ENCODE measurements at places on chromosomes 1 and 21.

GRCh38 chr1:100239961-100240360 is 9.7 kb downstream of the DBT start:
- DNase-seq, result no peak

- no peak for DNase-seq
Measured at GRCh38 chr1:6353619-6353954, 40.0 kb downstream of the ACOT7 start.

- DNase-seq, result no peak
Measured at GRCh38 chr1:23092447-23092846, 73.2 kb downstream of the KDM1A start.

DNA sequence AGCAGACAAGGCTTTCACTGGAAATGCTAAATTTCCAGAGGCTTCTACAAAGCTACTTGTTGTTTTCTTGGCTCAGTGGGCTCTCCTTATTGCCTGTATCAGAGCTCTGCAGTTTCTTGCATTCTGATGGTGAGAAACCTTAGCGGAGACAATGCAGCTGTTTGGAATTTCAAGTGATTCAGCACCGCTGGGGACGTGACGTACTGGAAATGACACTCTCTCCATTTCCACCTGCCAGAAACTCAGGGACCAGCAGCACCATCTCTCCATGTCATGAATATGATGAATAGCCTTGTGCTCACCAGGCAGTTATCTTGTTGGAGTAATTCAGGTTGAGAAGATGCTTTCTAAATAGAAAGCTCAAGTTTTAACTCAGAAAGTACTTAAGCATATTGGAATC is 497.2 kb upstream of the DEPDC1 start:
- DNase-seq, result no peak

- DNase-seq, result no peak
Measured at GRCh38 chr21:45618846-45619485, 24.6 kb upstream of the PCBP3 start.

DNA sequence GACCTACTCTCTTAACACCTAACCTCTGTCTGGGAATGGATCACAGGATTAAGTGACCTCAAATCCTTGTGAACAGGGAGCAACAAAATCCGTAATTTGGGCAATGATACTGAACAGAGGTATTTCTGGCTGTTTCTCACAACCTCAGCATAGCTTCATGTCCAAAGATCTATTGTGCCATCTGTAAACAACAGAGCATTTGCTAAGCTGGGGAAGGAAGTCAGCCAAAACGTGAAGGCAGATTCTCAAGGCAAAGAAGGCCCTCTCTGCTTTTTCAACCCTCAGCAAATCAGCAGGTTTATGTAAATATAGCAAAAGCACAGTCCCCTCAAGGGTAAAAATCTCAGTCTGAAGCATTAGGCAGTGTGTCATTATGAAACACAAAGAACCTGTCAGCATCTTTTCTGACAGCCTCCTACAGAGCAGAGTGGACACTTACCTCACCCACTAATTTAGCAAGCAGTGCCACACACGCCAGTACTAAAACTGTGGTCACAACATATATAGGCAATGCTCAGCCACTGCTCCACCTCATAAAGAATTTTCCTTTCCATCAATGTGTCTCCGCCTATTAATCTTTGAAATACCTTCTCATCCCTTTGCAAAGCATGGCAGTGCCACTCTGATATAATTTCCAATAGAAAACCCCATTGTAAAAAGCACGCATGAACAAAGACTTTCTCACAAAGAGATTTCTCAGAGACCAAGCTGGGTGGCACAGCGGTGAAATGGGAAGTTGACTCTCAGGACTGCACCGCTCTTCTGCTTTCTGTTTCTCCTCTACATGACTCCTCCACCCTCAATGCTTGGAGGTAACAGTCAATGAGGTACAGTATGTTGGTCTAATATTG is 188.0 kb downstream of the RERE start:
- DNase-seq, result peak; percentile 53

GRCh38 chr1:2787163-2787911 is 14.2 kb downstream of the TTC34 start:
- no peak for DNase-seq

GRCh38 chr1:101004670-101005069 is 20.9 kb downstream of the DPH5 start:
- DNase-seq, result peak; percentile 6

DNA sequence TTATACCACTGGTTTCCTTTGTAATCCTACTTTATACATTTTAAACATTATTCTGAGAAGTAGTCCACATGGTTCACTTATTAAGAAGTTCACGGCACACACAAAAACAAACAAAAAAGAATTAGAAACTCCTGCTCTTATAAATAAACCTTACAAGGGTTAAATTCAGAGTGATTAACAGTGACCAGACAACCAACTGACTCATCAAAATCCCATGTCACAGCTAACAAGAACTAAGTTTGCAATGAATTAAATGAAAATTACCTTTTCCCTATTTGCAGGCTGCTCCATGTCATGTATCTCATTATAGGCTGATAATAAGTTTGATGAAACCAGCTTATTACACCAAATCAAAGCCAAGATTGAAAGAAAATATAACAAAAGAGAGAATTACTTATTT is 77.5 kb downstream of the PUM1 start:
- no peak for DNase-seq

- DNase-seq, result no peak
Measured at GRCh38 chr1:32991819-32992488, 27.3 kb upstream of the RNF19B start.

- DNase-seq, result peak; percentile 26
Measured at GRCh38 chr1:212288615-212289014, 3.4 kb downstream of the PPP2R5A start.

DNA sequence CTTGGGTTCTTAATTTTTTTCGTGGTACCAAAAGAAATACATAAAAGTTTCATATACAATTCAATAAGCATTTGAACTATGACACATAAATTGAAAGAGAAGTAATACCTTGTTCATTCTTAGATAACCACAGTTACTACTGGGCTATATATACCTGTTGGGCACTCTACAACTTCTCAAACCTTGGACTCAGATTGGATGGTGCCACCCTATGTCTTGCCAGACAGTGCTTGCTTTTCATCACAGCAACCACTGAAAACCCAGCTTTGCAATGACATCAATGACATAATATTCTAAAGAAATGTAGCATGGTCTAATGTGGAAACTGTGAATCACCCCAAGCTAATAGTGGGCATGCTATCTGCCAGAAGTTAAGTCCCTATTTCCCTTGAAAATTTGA is 62.8 kb upstream of the DPH5 start:
- DNase-seq, result no peak

DNA sequence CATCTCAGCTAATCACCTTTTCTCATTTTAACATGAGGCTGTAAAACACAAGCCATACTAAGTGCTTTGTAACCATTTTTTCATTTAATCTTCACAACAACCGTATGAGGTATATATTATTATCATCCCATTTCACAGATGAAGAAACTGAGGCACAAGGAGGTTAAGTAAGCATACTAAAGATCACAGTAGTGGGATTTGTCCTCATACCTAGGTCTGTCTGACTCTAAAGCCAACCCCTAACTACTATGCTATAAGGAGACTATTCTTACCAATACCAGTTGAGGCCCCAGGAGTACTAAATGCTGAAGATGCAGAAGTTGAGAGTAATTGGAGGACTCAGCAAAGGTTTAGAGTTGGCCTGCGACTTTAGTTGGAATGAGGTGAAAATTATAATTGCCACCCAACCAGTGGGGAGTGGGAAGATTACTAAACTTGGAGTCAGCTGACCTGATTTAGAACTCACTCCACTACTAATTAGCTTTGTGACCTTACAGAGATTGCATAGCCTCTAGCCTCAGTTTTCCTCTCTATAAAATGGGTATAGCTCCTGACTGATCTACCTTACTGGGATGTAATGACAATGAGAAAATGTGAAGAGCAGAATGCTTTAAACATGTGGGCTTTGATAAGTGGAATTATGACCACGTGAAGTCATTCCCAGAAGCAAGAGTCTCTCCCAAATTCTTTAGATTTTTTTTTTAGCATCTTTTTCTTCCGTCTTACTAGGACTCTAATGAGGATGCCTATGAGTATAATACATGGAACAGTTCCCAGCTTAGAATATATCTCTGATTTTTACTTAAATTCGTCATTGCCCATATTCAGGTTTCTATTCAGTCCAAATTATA is 85.8 kb upstream of the IPO9 start:
- DNase-seq, result no peak

DNA sequence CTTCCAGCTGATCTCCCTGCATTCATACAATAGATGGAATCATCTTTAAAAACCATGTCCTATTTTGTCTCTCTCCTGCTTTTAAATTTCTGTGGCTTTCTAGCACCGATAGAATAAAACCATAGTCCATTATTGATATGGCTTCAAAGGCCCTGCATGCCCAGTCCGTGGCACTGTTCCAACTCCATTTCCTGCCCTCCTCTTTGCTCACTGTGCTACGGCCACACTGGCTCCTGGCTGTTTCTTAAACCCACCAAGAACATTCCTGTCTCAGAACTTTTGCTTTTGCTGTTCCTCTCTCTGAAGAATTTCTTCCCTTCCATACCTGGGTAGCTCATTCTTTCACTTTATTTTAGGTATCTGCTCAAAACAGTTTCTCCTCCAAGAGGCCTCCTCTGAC is 7.2 kb downstream of the SLAMF1 start:
- no peak for DNase-seq

DNA sequence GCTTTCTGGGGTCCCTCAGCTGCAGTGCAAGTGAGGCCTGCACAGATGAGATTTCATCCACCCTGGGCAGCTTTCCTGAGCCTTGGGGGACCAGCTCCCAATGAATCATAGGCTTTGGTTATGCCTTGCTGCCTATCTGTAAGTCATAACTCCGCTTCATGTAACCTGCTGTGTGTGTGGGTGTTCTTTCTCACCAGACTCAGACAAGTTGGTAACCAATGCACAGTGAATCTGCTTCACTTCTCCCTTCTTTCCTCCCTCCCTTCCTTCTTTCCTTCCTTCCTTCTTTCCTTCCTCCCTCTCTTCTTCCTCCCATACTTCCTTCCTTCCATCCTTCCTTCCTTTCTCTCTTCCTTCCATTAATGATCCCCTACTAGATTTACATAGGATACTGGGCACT is 34.4 kb upstream of the PSMB2 start:
- no peak for DNase-seq

- DNase-seq, result no peak
Measured at GRCh38 chr1:43431676-43432075, 22.1 kb downstream of the HYI start.

DNA sequence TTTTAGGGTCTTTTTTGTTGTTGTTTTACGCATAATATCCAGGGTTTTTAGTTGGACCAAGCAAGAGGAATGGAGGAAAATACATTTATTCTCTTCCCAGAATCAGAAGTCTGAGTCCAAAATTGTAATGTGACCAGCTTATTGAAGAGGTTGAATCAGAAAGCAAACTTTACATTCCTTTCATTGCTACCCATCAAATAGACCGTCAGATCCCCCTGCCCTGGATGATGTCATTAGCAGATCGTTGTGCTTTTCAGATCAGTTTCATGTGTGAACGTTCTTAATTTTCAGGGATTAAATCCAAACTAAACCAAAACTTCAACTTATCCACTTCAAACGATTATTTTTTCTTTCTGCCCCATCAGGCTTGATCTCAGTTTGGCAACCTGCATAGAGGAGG is 85.7 kb upstream of the NGF start:
- peak; percentile 50 for DNase-seq

DNA sequence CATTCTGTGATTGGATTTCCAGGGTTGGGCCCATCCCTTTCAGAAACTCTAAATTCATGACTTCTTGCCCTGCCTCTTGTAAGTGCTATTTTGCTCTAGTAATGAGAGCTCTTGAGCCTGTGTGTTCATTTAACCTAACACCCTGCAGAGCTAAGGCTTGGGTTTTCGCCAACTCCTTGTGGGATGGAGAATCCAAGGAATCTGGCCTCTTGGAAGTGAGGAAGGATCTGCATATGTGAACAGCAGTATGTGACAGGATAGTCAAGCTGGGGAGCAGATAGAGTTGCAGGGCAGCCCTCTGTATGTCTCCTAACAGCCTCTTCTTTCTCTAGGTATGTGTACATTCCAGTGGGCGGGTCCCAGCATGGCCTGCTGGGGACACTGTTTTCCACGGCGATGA is 258.9 kb downstream of the HHAT start:
- DNase-seq, result peak; percentile 28

GRCh38 chr1:2148691-2149090 is 45.9 kb downstream of the FAAP20 start:
- DNase-seq, result no peak

- no peak for DNase-seq
Measured at GRCh38 chr1:20729155-20729931, 3.2 kb downstream of the SH2D5 start.

DNA sequence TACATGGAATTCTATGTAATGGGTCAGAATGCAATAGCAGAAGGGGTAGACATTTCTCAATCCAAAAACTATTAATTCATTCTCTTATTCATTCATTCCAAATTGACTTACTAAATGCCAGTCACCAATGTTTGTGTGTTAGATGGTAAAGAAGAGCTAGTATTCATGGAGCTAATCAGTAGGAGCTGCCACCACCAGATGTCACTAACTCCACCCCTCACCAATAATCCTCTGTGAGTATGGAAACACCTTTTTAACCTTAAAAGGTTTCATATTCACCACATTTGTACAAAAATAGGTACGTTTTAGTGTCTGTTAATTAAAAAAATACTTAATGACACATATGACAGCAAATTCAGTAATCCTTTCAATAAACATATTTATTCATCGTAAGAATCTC is 131.8 kb upstream of the PKN2 start:
- no peak for DNase-seq

DNA sequence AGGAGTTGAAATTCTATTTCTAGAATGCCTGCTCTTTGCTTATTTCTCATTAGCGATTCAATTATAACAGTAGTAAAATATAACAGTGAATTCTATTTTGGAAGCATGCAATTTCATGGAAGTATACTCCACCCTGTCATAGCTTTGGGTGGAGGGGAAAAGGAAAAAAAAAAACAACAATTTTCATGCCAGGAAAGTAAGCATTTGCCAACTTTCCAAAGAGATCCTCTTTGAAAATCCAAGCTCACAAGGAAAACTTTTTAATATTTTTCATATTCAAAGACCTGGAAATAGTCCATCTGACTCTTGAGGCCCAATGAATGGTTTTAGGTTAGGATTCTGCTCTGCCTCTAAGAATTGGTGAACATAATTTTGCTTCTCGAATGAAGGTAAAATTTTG is 134.5 kb downstream of the PTPN14 start:
- DNase-seq, result no peak

- DNase-seq, result no peak
Measured at GRCh38 chr1:172112576-172112975, 271.3 kb downstream of the DNM3 start.

GRCh38 chr1:58588396-58588795 is 11.3 kb upstream of the TACSTD2 start:
- DNase-seq, result no peak

GRCh38 chr1:66752671-66753371 is 562 bp downstream of the DYNLT5 start:
- DNase-seq, result no peak

DNA sequence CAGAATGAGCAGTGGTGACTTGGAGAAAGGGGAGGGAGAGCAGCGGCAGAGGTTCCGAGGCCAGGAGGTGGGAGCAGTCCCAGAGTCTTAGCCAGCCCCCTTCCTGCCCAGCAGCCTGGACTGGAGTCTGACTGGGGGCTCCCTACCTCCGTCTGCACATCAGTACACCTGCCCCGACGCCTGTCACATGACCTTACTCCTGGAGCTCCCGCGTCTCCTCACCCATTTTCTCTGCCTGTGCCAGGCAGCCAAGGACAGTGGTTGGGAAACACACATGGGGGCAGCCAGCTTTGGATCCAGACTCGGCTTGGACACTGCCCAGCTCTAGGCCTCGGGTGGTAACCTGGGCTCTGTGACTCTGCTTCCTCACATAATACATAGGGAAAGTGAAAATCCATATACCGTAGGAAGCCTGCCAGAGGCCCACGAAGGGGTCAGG is 16.9 kb downstream of the ACTRT2 start:
- DNase-seq, result no peak

GRCh38 chr1:145716641-145717345 is 2.5 kb upstream of the CD160 start:
- DNase-seq, result no peak

Data from GM03348 (cell line).